ENCODE measurements at places on chromosomes 1 and 21. TPM values are rescaled to one million over a fixed set of nuclear protein-coding genes. Genes with fewer than 3 reads are reported as not detected.

OSCP1 gene
- total RNA-seq: 0.61 TPM

TMEM240 gene
- not detected for total RNA-seq

ZNF644 gene
- 43.2 TPM for total RNA-seq

CELSR2 gene
- 1.5 TPM for total RNA-seq

GUK1 gene
- 219 TPM for total RNA-seq

EPHA8 gene
- not detected for total RNA-seq

Data from activated T-cell treated with anti-CD3 and anti-CD28 coated beads, Interleukin-2, amount 50 U/mL, for 4 hours (primary cell).